ENCODE measurements at places on chromosomes 3 and 15.

DNA sequence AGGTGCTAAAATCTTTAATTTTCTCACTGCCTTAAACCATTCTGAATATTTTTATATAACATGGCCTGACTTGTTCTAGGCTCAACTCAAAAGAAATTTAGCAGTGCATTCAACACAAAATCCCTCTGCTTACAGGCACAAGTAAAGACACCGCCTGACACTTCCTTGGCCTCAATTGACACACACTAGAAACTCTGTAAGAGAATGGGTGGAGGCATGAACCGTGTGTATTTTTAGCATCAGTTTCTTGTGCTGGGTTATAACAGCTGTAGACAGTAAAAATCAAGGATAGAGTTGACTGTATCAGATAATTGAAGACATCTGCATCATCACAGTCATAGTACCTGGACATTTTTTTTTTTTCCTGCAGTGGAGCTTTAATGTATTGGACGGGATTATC is 54.3 kb downstream of the SLC9A9 start:
- DNase-seq = no peak

- DNase-seq = no peak
Measured at GRCh38 chr3:156509189-156510174, 45.4 kb downstream of the SSR3 start.

- DNase-seq = no peak
Measured at GRCh38 chr3:134054231-134054630, 24.5 kb upstream of the SLCO2A1 start.

GRCh38 chr3:99774467-99774866 is 43.2 kb upstream of the CMSS1 start:
- DNase-seq = no peak

- no peak for DNase-seq
Measured at GRCh38 chr15:23897531-23897930, 210.4 kb upstream of the NDN start.

GRCh38 chr3:149783576-149783975 is 8.8 kb downstream of the ANKUB1 start:
- DNase-seq = no peak

- no peak for DNase-seq
Measured at GRCh38 chr15:74632601-74633000, 17.0 kb downstream of the CLK3 start.

DNA sequence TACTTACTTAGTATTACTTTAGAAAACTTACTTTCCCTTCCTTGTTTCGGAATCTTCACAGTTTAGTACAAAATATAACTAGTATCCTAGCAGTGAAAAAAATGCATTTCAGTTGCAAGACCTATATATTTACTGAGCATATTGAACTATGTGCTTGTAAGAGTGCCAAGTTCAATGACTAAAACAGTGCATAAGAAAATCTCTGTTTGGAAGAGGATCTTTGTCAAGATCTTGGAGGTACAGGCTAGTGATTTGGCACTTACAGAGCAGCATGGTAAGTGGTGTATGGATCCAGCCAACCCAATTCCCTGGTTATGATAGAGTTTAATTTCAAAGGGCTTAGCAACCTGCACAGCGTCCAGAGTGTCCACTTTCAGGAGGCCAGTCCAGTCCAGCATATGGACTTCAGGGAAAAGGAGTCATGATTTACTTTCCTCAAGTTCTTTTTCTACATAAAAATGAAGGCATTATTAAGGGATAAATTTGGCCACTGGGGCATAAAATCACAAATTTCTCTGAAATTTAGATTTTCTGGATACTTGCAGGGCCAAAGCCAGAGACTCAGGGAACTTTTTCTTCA is 625.8 kb upstream of the BCHE start:
- no peak for DNase-seq

GRCh38 chr3:140113996-140114788 is 179.2 kb downstream of the CLSTN2 start:
- no peak for DNase-seq

- peak; percentile 4 for DNase-seq
Measured at GRCh38 chr3:109072194-109072593, 45.7 kb downstream of the MORC1 start.

DNA sequence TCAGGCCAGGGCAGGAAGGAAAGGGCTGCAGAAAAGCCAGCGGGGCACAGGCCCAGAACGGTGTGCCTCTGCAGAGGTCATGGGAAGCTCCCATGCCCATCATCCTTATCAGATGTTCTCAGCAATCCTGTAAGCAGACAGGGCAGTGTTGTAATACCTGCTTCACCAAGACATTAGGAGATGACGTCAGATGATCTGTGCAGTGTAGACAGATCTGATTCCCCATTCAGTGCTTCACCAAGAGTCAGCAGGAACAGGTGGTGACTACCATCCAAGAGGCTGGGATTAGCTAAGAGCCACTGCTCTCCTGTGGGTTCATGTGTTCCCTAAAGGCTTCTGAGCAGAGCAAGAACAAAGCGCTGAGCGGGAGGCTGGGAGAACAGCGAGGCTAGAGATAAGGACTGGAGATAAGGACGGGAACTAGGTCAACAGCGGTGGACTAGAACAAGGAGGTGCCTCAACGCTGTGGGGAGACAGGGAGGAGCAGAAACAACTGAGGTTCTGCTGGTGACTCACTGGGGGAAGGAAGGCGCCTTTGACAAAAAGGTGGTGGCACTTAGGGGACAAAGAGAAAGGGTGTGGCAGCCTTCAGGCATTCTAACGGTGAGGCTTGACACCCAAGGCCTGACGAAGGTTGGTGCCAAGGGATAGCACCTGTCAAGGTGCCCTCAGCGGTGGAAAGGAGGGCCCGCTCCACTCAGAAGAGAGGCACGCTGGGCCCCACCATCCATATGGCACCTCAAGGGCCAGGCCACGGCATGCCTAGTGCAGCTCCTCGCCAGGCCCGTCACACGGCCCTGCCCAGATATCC is 28.4 kb downstream of the CCDC12 start:
- peak; percentile 49 for DNase-seq

GRCh38 chr15:66038387-66039116 is 169.3 kb downstream of the RAB11A start:
- no peak for DNase-seq

- peak; percentile 21 for DNase-seq
Measured at GRCh38 chr3:186965141-186965879, 35.0 kb downstream of the ST6GAL1 start.

DNA sequence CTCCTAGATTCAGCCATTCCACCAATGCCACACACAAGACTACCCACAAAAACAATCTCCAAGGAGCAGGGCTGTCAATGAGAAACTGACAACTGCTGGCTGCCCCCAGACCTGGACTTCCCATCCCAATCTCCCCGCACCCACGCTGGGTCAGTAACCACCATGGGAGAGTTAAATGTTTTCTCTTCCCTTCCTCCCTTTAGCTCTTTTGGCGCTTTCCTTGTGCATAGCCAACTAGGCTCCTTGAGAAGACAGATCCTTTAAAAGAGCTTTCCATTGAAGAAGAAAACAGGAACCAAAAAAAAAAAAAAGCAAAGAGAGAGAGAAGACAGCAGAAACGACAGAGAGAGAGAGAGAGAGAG is 8.3 kb downstream of the BCL6 start:
- DNase-seq = no peak

DNA sequence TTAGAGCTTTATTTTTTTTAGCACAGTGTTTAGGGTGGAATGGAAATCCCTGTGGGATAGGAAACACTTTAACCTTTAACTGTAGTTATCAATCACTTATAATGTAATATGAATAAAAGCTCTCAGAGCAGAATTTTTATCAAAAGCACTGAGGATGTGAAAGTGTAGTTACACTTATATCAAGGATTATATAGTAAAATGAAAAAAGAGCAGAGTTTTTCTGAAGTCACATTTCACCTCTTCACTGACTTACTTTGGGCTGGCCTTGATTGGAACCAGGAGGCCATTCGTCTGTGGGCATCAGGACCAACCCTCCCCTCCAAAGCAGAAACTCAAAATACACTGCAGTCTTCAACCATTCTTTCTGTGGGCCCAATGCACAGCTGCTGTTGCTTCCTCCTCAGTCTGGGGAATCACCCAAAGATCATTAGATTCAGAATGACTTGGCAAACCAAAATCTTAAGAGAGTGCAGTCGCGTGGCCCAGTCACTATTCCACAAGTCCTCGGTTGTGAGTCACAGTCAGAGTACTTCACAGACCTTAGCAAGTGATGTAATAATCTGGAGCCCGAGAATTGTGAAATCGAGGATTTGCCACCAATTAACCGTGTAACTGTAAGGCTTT is 132.6 kb upstream of the COL8A1 start:
- DNase-seq = peak; percentile 8

- DNase-seq = no peak
Measured at GRCh38 chr3:55282994-55283393, 204.1 kb downstream of the WNT5A start.
